ENCODE measurements at places on chromosomes 12 and 14. TPM values are rescaled to one million over a fixed set of nuclear protein-coding genes. Genes with fewer than 3 reads are reported as not detected.

Gene ENDOU
- not detected for total RNA-seq

DNA sequence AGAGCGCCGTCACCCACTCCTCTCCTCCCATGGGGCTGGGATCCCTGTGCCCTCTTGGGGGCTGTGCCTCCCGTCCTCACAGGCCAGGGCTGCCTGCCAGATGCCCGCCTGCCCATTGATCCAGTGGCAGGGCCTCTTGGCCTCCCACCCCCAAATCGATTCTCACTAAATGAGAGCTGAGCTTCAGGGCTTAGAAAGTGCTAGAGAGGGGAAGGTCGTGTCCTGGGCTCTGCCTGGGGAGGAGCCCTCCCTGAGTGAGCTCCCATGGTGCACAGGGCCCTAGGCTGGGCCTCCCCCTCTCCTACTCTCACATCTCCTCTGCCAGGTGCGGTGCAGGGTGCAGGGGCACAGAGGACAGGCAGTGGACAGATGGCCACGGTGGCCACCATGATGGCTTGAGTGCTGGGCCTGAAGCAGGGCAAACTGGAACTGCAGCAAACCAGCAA is 9.2 kb downstream of the BEGAIN start:
- no peak for DNase-seq

- DNase-seq: no peak
These were observed 10.0 kb upstream of the PKP2 start for GRCh38 chr12:32906399-32907165.

GRCh38 chr14:37658156-37658555 is 62.7 kb downstream of the TTC6 start:
- DNase-seq: no peak

DNA sequence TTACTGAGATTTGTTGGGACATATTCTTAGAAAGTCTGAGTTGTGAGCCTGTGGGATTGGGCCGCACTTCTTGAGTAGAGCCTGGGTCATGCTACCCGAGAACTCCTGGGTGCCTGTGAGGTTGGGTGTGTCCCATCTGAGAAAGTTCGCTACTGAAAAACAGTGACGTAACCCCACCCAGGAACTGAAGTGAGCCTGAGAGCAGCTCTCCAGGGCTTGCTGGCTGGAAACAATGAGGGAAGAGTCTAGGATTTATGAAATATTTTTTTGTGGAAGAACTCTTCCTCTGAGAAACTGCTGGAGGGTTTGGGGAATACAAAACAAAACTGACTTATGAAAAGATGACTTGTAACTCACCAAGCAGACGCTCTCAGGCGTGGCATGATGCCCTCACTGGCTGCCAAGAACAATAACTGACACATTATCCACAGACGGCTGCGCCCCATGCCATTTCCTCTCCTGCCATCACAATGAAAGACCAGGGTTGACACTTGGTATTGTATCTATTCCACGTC is 69.2 kb downstream of the RASSF3 start:
- DNase-seq: peak; percentile 73

DNA sequence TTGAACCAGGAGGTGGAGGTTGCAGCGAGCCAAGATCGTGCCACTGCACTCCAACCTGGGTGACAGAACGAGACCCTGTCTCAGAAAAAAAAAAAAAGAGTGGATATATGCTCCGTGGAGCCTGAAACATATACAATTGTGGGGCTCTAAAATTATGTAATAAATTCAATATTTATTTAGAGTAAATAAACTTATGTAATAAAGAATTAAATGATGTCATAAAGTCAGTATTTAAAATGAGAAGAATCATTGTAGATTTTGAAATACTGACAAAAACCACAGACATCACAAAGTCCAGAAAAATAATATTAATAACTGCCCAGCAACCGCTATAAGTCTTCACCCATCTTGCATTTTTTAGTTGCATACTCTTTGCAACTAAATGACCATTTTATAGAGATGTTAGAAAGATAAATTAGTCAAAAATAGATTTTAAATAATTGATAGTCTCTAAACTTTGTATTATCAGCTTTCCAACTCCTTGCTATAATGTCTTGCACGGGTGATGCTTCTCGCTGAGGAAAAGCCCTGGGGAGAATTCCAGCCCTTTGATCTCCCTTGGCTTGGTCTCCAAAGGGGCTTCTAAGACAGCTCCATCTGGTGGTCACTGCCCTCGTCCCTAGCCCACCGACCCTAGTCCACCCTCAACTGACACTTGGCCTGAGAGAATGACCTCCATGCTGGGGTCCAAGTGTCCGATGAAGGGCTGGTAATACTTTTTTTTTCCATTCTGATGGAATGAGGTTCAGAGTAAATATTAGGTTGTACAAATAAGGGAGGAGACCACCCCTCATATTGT is 7.9 kb upstream of the TMBIM6 start:
- DNase-seq: no peak

DNA sequence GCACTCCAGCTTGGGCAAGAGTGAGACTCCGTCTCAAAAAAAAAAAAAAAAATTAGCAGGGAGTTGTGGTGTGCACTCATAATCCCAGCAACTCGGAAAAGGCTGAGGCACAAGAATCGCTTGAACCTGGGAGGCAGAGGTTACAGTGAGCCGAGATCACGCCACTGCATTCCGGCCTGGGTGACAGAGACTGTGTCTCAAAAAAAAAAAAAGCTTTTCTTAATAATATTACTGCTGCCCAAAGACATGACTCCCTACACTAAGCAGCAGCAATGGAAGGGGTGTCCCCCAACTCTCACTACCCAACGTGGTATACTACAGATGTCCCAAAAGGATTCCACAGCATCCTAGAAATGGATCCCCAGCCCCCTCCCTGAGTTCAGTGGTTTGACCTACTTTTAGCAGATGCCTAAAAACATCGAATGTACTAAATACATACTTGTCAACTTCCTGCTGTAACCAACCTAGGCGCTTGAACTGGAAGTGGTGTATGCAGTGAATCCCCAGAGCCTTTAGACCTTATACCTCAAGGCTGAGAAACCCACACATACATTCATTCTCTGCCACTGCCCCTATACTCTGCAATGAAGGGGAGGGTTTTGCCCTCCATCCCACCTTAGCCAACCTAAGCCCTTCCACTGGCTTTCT is 8.5 kb upstream of the FKBP11 start:
- DNase-seq: peak; percentile 19

Gene TAS2R9
- total RNA-seq: not detected

Gene SHMT2
- 137 TPM for total RNA-seq

Gene SLC11A2
- total RNA-seq: 37.4 TPM

Gene ZC3H10
- total RNA-seq: 8.2 TPM

DNA sequence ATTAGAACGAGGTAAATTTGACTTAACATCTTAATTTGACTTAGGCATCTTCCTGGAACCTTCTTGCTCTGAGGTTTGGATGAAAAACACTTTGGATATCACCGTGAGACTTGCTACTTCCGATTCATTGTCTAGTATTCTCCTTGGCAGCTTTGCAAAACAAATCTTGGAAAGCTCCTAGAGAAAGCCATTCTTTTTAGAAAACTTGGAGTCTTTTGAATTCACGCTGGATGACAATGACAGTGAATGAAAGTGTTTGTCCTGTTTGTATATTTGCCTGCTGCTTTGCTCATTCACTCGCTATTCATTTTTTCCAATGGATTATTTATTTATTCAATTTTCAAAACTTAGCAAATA is 222.1 kb upstream of the HMGA2 start:
- DNase-seq: no peak

DNA sequence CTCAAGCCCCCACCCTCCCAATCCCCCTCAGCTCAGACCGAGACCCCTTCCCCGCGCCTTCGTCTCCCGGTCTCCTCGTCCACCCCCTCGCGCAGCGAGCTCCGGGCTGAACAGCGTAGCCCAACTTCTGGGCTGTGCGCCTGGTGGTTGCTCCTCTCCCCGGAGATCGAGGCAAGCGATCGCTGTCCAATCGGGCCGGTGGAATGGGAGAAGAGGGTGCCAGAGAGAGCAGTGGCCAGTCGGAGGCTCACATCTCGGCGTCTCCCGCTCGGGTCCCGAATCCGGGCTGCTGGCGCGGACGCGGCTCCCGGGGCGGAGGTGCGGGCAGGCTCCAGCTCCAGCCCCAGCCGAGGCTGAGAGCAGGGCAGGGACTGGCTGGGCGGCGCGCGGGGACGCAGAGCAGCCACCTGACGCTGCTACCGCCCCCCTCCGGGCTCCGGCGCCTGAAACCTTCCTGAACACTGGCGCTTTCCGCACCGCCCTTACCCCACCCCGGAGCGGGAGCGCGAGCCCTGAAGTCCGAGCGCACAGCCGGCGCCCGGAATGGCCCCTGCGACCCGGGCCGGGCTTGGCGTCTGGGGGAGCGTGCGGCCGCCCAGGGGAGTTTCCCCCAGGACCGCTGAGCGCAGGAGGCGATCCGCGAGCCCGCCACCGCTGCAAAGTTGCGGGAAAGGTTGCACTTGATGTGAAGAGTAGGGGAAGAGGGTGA is 508 bp upstream of the KCNH5 start:
- no peak for DNase-seq

GRCh38 chr14:78581229-78581628 is 411.1 kb downstream of the NRXN3 start:
- DNase-seq: no peak

GRCh38 chr14:69695322-69696203 is 71.4 kb upstream of the SRSF5 start:
- no peak for DNase-seq

DNA sequence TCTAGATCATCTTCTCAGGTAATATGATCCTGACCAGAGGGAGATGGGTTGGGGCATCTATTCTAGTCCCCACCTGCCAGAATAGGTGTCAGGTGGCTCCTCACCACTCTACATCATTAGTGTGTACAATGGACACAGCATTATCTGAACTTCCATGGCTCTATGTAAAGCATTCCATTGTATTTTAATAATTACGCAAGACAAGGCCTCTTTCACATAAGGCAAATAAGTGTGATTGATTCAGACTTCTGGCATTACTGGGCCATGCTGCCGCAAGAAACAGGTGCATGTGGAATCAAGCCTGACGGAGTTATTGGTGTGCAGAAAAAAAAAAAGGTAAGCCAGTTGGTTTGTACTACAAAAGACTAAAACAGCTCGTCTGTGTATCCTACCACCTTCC is 3.1 kb upstream of the DDHD1 start:
- no peak for DNase-seq

Gene GOLT1B
- total RNA-seq: 45.6 TPM

GRCh38 chr14:23009939-23010726 is at the start of gene C14orf93:
C14orf93 (minus strand) TSS chr14:23010143; CDS start chr14:22999023, 11,120 bp downstream.
- peak; percentile 85 for DNase-seq

- no peak for DNase-seq
These were observed 2.4 kb upstream of the KIF26A start for GRCh38 chr14:104135904-104136471.

GRCh38 chr12:71999795-72000194 is 61.1 kb downstream of the TPH2 start:
- no peak for DNase-seq

GRCh38 chr12:23824358-23824757 is 125.1 kb downstream of the SOX5 start:
- no peak for DNase-seq

GRCh38 chr14:60226298-60226697 is 22.7 kb upstream of the PPM1A start:
- no peak for DNase-seq

Gene CDC42BPB
- total RNA-seq: 0.81 TPM

DNA sequence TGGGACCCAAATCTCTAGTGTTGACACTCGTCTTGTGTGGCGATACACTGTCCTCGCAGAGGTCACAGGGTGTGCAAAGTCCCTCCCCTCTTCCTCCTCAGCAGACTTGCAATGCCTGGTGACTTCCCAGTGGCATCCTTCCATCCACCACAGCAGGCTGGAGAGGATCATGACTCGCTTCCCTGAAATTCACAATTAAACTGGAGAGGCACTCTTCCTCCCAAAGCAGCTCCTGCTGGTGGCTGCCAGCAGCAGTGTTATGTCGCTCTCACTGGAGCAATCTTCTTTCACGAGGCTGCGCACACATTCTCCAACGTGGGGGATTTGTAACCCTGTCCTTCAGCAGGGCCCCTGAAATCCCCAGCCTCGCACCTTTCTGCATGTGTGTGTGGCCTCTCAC is 145.2 kb upstream of the TMCC3 start:
- no peak for DNase-seq

DNA sequence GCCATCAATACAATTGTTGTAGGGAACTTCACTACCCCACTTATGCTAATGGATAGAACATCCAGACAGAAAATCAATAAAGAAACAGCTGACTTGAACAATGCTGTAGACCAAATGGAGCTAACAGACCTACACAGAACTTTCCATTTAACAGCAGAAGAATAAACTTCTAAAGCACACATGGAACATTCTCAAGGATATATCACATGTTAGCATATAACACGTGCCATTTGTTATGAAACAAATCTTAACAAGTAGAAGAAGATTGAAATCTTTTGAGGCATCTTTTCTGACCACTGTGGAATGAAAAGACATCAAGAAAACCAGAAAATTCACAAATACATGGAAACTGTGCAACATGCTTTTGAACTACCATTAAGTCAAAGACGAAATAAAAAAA is 62.5 kb upstream of the RNU6-8 start:
- no peak for DNase-seq

- DNase-seq: no peak
These were observed 12.9 kb downstream of the VPS37B start for GRCh38 chr12:122882908-122883558.

Gene TRAFD1
- 68.9 TPM for total RNA-seq

Gene CELA1
- total RNA-seq: not detected

- DNase-seq: no peak
These were observed 182.3 kb upstream of the GZMB start for GRCh38 chr14:24816011-24816928.

DNA sequence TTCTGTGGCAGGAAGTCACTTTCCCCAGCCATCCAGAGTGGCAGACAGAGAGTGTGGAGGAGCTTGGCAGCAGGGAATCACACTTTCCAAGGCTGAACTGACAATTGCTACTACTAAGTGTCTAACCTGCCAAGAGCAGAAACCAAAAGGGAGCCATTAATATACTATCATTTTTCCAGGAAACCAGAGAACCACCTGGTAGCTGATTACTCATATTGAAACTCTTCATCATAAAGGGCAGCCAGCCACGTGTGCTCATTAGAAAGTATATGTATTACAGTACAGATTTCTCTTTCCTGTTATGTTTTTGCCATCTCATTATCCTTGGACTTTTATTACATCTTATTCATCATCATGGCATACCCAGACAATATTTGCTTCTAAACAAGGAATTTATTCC is 374.9 kb downstream of the GXYLT1 start:
- no peak for DNase-seq

GRCh38 chr14:63840981-63841380 is 11.8 kb upstream of the SYNE2 start:
- peak; percentile 64 for DNase-seq

DNA sequence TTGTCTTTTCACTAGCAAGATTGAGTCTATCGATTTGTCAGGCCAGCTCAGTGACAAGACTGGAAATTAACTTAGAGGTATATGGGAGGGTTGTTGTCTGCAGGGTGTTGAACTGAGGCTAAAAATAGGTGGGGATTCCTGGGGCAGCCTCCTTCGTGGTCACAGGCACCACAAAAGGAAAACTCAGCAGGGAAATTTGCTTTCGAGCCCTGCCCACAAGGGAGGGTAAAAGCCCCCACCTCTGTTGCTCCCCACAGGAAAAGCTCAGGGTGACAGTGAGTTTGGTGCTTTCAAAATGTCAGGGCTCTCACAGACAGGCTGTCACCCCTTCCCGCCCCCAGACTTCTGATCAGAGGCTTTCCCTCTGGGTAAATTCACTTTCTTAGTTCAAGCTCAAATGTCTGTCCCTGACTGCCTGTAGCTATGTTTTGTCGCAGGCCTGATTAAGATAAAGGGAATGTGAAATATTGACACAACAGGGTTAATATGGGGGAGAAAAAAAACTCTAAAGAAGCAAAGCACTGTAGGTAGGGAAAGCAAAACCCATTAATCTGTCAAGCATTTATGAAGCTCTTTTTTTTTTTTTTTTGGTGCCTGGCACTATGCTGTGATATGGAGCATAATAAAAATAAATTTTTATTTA is 11.7 kb upstream of the NFKBIA start:
- peak; percentile 59 for DNase-seq
